ENCODE measurements at places on chromosomes 11 and 22. TPM values are rescaled to one million over a fixed set of nuclear protein-coding genes. Genes with fewer than 3 reads are reported as not detected.

DNA sequence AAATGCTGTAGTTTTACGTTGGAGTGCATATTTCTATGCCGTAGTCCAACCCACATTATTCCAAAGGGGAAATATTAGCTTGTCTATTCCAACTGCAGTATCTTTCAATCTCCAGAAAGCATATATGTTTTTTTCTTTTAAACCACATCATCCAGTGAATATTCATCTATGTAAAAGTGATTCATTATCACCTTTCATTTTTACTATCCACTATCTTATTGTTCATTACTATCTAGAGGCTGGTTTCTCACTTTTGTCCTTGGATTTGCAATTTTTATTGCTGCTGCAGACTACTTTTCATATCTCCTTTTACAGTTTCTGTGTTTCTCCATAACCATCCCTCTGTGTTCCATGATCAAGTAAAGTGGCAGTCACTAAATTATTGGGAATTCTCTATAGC is 1097.2 kb upstream of the TENM4 start:
- no peak for DNase-seq

DNA sequence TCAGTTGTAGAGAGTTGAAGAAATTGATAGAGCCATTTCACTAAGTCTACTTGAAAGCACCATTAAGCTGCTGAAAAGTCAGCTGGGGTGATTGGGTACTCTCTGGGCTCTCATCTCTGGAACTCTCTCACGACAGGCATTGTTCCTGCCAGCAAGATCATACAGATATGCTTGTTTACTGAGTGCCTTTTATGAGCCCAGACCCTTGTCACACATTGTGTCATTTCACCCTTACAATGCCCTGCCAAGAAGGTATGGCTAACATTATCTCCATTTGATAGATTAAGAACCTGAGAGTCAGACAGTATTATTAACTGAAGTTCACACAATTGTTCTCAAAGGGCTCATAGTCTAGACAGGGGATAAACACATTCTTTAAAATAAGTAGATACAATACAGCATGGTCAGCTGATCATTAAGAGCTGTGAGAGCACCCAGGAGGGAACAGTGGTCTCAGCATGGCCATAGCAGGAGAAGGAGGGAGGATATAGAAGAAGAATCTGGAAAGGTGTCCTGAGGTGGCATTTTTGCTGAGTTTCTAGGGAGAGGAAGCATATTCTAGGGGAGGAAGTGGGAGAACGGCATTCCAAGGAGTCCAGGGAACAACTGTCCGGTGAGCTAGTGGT is 580.5 kb downstream of the INSC start:
- no peak for DNase-seq

- no peak for DNase-seq
These were observed 43.8 kb downstream of the CCDC81 start for GRCh38 chr11:86418513-86418912.

DNA sequence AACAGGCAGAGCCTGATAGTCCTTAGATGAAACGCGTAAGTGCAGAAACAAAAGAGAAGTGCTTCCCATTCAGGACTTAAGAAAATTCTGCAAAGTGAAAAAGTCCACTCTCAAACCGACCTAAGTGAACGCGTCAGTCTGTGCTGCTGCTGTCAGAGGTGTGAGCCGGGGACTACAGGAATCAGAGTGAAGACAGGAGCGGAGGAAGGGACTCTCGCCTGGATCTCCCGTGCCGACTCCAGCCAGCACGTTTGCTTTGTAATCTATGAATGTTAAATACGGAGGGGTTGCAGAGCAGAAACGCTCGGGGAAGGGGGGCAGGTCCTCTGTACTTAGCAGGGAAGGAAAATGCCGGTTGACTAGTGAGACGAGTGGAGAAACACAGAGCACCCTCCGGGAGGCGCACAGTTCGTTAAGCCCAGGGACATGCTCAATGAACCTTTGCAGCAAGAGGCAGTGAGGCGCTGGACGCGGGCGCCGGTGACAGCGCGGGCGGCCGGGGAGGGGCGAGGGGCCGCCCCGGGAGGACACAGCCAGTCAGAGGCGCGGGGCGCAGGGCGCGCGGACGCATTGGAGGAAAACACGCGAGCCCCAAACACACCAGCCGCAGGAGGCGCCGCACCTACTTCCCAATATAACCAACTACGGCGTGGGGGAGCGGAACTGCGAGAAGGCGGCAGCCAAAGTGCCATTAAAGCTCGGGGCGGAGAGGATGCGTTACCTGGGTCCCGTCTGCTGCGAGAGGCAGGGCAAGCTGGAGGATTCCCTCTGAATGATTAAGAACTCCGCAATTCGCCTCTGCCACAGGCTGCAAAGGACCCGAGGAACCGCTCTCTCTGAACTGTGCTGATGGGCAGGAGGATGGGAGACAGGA is at the start of gene CNTN5:
TSS of gene CNTN5 (plus strand) at position 598 of the 874 bp plus-strand sequence.
- peak; percentile 94 for DNase-seq

DNA sequence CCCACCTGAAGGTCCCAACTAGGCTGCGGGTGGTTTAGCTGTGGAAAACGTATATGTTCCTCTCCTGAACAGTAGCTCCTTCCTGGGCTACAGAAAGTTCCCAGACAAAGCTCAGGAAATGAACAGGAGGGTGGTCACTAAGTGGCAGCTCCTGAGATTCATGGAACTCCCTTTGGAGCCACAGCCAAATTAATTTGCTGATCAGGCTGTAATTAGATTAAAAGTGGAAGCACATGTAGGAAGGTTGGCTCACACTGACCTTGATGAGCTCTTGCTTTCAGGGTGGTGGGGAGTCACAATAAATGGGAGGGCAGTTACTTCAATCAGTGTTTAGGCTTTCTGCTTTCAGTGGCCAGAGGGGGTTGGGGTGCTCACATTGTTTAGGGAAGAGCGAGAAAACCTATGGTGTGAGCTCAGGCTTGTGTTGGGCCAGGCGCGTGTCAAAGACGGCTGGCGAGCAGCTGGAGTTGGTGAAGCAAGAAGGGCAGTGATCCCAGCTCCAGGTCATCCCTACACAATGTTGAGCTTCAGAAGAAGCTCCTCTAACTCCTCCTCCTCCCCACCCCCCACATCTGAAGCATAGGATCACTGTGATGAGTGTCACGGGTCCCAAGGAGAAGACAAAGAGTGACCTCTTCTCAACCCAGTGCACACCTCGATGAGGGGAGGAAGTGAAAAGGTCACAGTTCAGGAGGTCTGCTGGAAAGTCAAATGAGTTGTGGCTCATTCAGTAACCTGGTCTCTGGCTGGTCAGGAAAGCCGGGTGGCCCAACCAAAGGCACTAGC is 42.5 kb downstream of the CLPB start:
- peak; percentile 19 for DNase-seq

Gene FOSL1
- polyA plus RNA-seq, result 0.37 TPM

DNA sequence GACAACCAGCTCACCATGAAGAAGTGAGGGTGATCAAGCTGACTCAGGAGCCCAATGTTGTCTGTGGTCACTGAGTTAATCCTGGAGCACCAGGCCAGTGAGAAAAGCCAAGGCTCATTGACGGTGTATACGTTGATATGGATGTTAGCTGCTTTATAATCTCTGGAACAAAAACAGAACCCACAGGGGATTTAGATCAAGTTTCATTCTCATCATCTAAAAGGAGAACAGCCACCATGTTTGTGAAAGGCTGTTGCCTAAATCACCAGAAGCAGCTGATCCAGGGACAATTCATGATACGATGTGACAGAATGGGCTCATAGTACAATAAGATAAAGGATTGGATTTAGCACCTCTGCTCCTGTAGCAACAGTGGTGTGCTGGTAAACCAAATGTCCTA is 68.5 kb downstream of the GDPD4 start:
- no peak for DNase-seq

Gene CNTF
- polyA plus RNA-seq, result 0.41 TPM

DNA sequence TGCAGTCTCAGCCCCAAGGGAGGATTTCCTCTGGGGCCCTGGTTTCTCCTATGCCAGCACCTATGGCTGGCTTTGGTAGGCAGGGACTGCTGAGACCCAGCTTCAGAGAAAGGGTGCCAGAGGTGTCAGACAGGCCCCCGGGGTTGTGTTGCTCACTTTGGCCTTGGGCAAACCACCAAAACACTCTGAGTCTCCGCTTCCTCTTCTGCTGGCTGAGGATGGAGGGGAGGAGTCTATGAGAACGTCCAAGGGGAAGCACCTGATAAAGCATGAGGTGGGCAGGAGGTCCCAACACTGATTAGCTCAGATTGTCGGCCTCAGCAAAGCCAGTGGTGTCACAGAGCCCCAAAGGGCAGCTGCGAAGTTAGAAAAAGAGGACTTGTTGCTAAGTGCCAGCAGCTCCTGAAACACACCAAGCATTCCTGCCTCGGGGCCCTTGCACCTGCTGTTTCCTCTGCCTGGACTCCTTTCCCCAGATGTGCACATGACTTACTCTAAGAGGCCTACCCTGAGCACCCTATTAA is 10.5 kb downstream of the SMTNL1 start:
- DNase-seq, result no peak

- DNase-seq, result no peak
These were observed 262.1 kb downstream of the KIRREL3 start for GRCh38 chr11:126738295-126739031.

Gene CECR2
- polyA plus RNA-seq, result 0.58 TPM

Gene NLRP6
- 0.32 TPM for polyA plus RNA-seq

- no peak for DNase-seq
These were observed 45.7 kb downstream of the RPUSD4 start for GRCh38 chr11:126165757-126166156.

Gene OOSP3
- polyA plus RNA-seq, result not detected

Gene DDTL
- 6.9 TPM for polyA plus RNA-seq

DNA sequence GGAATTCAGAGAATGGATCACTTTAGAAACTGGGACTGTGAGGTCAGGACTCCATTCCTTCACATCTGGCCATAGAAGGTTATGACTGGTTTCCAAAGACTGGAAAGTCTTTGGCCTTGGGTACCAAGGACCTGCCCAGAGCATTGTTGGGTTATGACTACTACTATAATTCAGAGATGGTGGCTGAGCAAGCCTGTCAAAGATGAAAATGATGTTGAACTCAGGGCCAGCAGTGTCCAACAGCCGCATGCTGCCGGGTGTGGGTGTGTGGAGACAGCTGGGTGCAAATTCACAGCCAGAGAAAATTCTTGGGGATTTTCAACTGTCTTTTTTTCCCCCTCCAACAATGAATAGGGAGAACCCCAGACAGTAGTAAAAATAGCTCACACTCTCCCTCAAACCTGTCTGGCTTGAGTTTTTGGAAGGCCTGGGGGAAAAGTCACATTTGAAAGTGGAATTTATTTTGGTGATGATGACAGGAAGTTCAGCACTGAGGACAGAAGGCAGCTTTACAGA is 166.8 kb upstream of the NCAM1 start:
- DNase-seq, result no peak

GRCh38 chr22:36399472-36399778 is 11.7 kb upstream of the MYH9 start:
- no peak for DNase-seq

GRCh38 chr22:25672289-25673084 is 69.5 kb upstream of the MYO18B start:
- no peak for DNase-seq

DNA sequence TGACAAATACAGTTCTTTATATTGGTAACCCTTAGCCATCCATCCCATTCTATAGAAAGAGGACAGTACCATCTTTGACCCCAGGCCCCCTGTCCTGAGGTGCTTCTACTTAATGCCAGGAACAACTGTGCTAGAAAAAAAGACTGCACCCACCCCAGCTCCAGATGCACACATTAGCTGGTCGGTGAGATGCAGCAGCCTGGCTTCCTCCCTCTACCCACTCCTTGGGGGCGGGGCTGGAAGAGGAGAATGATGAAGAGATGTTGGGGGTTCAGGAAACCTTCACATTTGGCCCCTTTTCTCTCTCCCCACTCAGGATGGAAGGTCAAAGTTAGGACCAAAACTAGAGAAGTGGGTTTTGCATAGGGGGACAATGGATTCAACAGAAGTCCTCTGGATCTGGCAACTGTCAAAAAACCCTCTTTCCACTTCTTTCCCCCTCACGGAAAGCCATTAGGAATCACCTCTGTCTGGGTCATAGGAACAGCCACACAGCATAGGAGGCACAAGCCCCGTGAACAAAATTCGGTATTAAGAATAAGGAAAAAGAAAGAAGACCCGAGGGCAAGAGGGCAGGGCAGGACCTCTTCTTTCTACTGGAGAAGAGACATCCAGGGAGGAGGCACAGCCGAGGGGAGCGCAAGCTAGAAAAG is 755 bp downstream of the NRIP3 start:
- DNase-seq, result peak; percentile 19

Gene GTF2H1
- polyA plus RNA-seq, result 21.4 TPM

Gene RAB3IL1
- polyA plus RNA-seq, result 27.8 TPM

GRCh38 chr11:33552756-33553155 is 147.9 kb downstream of the C11orf91 start:
- DNase-seq, result no peak

GRCh38 chr11:88827018-88827676 is 238.6 kb downstream of the GRM5 start:
- DNase-seq, result no peak

- DNase-seq, result no peak
These were observed 38.6 kb upstream of the MMP13 start for GRCh38 chr11:102994105-102994504.

- DNase-seq, result no peak
These were observed 35.0 kb upstream of the CCND1 start for GRCh38 chr11:69605737-69606526.

GRCh38 chr11:120682866-120683265 is 171.3 kb downstream of the GRIK4 start:
- no peak for DNase-seq

Gene KRTAP5-1
- polyA plus RNA-seq, result not detected

- DNase-seq, result peak; percentile 86
These were observed 2.9 kb upstream of the GGT5 start for GRCh38 chr22:24247564-24248344.

Gene ROBO4
- polyA plus RNA-seq, result 12.8 TPM

Gene PLEKHA7
- 24.4 TPM for polyA plus RNA-seq

Gene OR51B2
- not detected for polyA plus RNA-seq

DNA sequence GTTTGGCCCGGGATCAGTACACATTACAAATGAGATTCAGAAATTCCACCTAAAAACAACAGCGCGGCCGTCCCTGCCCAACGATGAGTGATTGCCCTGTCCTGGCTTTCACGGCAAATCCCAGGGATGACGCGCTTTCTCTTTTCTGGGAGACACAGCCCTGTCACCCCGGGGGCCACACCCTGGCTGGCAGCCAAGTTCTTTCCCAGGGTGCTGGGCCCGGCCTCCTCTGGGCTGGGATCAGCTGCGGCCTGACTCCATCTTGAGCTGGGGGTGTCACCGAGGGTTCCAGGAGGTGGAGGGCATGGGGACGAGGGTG is 82.7 kb downstream of the FBLN1 start:
- DNase-seq, result no peak
